ENCODE measurements at places on chromosomes 12 and 14.

- no peak for DNase-seq
Measured at GRCh38 chr14:90520326-90520725, 123.5 kb downstream of the CALM1 start.

DNA sequence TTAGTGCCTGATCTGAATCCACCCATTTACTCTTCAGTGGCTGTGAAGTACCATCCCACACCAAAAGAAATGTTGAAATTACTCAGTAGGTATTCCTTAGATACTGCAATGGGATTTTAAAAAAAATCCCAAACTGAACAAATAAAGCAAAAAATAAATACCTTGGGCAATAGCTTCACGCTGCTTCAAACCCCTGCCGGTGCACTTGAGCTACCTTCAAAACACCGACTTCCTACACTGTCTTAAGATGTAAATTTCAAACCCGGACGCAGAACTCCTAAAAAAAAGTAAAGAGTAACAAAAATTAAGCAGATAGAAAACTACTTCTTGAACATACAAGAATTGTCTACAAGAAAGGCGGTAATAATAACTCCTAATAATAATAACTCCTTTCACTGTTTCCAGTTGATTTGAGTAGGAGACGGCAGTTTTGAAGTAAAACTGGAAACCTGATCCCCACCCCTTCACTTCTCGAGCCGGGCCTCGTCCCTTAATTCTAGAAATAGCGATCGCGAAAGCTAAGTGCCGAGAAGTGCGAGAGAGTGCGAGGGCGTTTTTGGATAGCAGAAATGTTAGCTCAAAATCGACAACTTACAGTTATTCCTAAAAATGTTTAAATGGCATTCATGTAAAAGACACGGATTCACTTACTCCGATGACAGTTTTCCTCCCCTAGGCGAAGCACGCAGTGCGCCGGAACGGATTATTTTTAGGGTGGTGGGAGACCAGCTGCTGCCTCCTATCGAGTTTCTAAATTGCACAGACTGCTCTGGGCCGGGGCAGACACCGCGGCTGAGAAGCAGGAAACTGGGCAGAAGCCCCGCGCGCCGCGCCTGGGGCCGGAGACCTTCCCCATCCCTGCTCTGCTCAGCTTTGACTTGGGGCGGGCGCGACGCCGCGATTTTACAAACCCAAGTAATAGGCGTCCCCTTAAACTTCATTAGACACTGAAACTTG, at the start of gene ABCC9:
Gene ABCC9 (minus strand): TSS at position 878 of the 957 bp plus-strand sequence. CDS start 4,752 bp downstream, outside the sequence.
- DNase-seq = peak; percentile 0

- DNase-seq = no peak
Measured at GRCh38 chr14:75562489-75562888, 15.9 kb upstream of the FLVCR2 start.

DNA sequence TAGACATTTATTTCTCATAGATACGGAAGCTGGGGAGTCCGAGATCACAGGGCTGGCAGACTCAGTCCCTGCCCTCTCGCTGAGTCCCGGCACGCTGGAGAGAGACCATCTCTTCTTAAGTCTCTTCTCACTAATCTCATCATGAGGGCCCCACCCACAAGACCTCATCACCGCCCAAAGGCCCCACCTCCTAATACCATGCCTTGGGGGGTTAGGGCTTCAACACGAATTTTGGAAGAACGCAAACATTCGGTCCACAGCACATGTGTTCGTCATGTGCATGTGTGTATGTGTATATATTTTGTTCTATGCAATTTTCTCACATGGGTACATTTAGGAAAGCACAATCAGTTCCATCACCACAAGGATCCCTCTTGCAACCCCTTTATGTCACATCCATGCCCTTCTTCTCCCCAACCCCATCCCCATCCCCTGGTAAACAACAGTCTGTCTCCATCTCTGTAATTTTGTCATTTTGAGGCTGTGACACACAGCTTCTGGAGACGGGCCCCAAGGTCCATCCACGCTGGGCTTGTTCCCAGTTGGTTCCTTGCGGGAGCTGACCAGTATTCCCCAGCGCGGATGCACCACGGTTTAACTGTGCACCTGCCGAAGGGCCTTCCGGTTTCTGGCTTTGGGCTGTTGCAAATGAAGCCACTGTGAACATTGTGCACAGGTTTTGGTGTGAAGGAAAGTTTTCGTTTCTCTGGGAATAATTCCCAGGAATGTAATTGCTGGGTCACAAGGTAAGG, 317.5 kb upstream of the DIO3 start:
- no peak for DNase-seq

- DNase-seq = peak; percentile 16
Measured at GRCh38 chr12:44875417-44875953, 630 bp downstream of the NELL2 start.

- peak; percentile 24 for DNase-seq
Measured at GRCh38 chr12:61993734-61994345, 266.4 kb upstream of the USP15 start.

- DNase-seq = no peak
Measured at GRCh38 chr12:25830456-25830855, 128.0 kb upstream of the RASSF8 start.

GRCh38 chr14:84937449-84937848, 592.5 kb upstream of the FLRT2 start:
- DNase-seq = no peak

GRCh38 chr12:66901138-66901932, 222.5 kb upstream of the GRIP1 start:
- peak; percentile 11 for DNase-seq

DNA sequence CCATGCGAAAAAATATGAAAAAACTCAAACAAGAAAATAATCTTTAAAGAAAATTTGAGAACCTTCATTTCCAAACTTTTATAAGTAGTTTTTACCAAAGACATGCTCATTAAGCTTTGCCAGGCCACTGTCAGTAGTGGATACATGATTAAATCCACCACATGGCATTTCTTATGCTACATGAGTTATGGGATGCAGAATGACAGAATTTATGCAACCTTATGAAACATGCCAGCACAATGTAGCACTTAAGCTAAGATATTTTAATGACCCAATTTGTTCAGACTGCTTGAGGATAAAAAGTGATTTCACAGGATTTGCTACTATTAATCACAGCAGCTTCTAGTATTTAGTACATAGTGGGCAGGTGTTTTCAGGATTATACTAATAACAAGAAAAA, 123.3 kb downstream of the ATP23 start:
- DNase-seq = no peak

GRCh38 chr12:69027411-69027881, 94.5 kb upstream of the CPM start:
- no peak for DNase-seq

DNA sequence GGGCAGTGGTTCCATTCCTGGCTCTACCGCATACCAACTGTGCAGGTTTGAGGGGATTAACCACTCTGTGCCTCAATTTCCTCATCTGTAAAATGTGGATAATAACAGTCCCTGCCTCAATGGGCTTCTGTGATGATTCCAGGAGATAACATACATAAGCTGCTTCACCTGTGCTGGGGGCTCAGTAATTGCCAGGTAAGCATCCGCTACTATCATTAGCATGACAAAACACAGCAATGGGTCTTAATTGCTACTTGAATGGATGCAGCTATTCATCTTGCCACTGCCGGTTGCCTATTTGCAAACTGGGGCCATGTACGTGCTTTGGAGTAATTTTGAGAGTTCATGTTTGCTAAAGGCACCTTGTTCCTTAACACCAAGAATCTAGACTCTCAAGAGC, 132.6 kb downstream of the TMEM132D start:
- DNase-seq = no peak

GRCh38 chr12:121568518-121568917, 12.3 kb downstream of the KDM2B start:
- DNase-seq = no peak

DNA sequence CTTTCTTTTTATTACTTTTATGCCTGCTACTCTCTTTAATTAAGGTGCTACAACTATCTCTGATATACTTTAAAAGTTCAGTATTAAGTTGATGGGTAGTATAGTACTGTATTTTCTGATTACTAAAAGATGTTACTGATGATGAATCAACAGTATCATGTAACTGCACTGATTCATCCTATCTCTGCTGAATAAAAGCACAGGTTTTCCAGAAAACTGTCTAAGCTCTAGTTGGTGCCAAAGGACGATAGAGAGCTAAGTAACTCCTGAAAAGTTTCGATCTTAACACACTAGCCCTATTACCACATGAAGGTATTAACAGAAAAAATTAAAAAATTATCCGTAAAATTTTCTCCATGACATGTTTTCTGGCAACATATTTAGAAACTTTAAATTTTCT, 2.1 kb downstream of the SCAF11 start:
- no peak for DNase-seq

GRCh38 chr14:76846331-76847047, 20.3 kb downstream of the LRRC74A start:
- DNase-seq = no peak

DNA sequence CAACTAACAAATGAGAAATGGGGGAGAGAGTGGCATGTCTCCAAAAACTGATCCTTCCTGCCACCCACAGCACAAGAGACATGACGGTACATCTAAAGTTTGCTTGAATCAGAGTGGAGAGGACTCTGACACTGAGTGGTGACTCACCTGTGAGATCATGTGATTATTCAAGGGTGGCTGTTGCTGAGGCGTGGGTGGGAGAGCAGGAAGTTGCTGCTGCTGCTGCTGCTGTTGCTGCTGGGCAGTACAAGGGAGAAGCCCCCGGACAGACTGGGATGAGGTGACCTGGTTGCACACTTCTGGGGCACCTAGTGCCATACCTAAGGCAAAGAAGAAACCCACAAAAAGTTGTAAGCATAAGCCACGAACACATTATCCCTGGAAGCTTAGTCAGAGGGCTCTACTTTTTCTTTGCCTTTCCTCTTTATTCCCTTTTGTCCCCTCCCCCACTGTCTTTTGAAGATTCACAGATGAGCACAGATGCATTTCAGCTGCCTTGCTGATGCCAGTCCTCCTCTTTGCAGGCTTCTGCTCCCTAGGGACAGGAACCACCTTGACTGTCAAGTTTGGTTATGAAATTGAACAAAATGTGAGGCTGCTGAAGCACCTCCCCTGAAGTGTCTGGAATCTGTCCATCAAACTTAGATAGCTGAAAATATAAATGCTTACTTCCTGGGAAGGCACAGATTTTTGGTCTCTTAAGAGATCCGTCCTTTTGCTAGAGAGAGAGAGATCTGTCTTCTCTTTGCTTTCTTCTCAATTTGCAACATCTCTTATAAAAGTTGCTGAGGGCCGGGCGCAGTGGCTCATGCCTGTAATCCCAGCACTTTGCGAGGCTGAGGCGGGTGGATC, 29.4 kb upstream of the STAC3 start:
- peak; percentile 69 for DNase-seq

DNA sequence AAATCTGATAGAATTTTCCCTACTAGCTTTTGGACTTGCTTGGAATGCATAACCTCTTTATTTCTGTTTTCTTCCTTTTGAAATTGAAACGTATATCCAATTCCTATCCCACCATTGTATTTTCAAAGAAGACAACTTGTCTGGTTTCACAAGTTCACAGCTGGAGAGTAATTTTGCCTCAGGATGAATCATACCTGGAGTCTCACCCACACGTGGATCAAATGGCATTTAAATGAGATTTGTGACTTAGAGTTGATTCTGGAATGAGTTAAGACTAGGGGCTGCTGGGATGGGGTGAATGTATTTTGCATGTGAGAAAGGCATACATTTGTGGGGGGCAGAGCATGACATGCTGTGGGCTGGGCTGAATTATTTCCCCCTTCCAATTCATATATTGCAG, 516.5 kb upstream of the MGAT4C start:
- no peak for DNase-seq

DNA sequence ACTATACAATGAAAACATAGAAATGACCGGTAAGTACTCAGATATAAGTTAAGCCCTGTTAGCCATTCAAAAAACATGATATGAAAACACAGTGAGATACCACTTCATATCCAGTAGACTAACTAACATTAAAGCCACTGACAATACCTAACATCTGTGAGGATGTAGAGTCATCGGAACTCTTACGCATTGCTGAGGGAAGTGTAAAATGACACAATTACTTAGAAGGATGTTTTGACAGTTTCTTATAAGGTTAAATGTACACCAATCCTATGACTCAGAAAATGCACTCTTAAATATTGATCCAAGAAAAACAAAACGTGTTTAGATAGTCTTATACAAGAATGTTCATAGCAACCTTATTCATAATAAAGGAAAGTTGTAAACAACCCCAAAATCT, 782.9 kb downstream of the BCL11B start:
- no peak for DNase-seq

- no peak for DNase-seq
Measured at GRCh38 chr14:96016501-96017160, 22.5 kb upstream of the C14orf132 start.

GRCh38 chr12:85781766-85782165, 54.4 kb downstream of the RASSF9 start:
- no peak for DNase-seq

DNA sequence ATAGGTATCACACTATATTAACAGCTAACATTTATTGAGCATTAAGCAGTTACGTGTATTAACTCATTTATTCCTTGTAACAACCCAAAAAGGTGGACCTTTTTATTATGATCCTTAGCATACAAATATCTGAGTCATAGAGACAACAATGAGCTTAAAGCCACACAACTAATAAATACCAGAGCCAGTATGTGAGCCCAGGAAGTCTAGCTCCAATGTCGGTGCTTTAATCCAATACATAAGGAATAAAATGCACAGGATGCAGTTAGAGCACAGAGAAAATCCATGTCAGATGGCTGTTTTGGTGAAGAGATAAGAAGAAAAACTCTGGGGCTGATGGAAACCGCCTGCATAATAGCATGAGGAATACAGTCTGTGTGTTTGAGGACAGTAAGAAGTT, 888.6 kb downstream of the TMTC2 start:
- DNase-seq = no peak

DNA sequence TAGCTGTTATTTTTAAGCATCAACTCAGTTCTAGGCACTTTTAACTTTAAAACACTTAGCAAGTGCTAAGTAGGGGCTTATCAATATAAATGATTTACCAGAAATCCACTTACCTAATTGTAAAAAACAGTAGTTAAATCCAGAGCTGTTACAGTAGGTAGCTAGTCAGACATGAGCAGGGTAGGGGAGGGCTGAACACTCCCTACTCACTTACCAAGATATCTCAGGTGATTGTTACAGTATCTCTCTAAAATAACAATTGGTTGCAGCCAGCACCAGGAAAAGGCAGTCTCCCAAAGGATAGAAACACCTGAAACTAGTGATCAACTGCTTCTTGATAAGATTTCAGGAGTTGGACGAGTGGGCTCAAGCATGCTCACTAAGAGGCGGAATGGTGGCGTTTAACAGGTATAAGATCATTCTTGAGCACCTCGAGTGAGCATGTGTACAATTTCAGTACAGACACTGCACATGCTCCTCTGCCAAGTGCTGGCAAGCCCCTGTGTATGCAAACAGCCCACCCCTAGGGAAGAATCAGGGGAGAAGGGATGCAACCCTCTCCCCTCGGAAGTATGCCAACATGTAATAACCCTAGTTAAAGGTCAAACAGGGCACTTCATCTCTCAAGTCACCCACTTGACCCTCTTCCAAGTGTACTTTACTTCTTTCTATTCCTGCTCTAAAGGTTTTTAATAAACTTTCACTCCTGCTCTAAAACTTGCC, 1113.6 kb upstream of the SEL1L start:
- no peak for DNase-seq

DNA sequence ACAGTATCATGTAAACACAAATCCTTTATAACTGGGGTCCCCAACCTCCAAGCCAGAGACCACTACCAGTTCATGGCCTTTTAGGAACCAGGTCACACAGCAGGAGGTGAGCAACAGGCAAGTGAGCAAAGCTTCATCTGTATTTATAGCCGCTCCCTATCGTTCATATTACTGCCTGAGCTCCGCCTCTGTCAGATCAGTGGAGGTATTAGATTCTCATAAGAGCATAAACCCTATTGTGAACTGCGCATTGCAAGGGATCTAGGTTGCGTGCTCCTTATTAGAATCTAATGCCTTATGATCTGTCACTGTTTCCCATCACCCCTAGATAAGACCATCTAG, 49.9 kb downstream of the LRP6 start:
- DNase-seq = no peak
